HT-29 (cell line): ENCODE measurements at places on chromosomes 6 and 20.
A peak's percentile ranks its signal among the peaks of the same experiment; 100 is the strongest.

DNA sequence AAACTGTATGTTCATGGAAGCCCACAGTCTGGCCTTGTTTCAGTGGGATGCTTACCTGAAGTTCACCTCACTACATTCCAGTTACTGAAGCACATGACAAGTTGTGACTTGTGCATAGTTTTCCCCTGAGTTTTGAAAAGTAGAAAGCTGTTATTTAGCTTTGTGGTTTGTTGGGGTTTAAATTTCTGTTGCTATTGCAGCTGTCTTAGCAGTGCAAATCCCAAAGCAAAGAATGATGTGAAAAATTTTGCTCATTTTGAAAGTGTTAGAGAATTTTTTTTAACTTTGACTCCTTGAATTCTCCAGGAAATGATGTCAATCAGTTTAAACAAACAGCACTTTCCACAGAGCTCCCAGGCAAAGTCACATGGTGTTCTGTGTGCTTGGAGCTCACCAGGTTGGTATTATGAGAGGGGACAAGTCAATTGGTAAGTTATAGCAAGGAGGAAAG, 268.4 kb downstream of the ADGRG6 start:
- peak; percentile 52 for DNase-seq

- DNase-seq = no peak
Measured at GRCh38 chr6:3228046-3228671, 706 bp upstream of the TUBB2B start.

GRCh38 chr6:2656460-2657079, 94.2 kb downstream of the MYLK4 start:
- no peak for DNase-seq

DNA sequence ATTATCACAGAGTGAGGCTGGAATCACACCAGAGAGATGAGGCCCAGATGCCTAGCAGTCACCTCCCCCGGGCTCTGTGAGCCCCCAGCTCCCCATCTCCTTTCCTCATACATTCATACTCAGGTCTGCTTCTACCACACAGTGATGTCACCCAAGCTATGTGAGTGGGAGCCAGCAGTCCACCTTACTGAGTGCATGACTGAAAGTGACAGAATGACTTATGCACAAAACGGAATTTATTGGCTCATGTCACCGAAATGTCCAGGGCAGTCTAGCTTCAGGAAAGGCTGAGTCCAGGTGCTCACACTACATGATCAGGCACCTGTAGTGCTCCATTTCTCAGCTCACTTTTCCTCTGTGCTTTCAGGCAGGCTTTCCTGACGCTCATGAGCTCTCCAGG, 36.7 kb upstream of the CCN6 start:
- no peak for DNase-seq

DNA sequence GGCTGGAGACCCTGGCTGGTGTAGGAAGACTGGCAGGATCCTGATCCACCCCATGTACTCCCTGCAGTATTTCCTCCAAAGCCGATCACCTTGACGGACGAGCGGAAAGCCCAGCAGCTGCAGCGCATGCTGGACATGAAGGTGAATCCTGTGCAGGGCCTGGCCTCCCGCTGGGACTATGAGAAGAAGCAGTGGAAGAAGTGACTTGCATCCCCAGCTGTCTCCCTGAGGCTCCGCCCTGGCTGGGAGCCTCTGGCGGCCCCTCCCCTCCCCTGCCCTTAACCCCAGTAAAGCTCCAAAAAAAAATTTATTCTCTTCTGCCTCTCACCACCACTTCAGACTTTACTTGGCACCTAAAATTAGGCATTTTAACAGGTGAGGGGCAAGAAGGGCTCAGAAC, 7.0 kb downstream of the COX4I2 start:
- DNase-seq = no peak

- no peak for DNase-seq
Measured at GRCh38 chr6:169980826-169981450, 229.5 kb downstream of the ERMARD start.
